ENCODE measurements at places on chromosomes 2 and 18.

- no peak for DNase-seq
Observed at GRCh38 chr2:44015239-44015638, 19.4 kb upstream of the LRPPRC start.

DNA sequence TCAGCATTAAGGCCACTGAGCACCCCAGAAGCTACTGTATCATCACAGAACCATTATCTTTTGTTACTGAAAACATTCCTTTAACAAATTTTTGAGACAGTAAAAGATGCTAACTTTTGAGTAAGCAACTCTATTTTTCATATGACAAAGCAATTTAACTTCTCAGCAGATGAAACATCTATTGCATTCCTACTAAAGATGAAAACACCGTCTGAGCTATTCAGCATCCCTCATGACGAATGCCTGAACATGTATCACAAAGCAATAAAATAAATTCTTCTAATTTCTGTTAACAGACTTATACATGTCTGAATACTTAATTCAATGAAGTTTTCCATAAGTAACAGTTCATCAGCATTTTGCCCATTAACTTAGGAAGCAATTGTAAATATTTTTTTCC is 23.9 kb downstream of the CHN1 start:
- DNase-seq, result no peak

- peak; percentile 48 for DNase-seq
Observed at GRCh38 chr2:118320658-118321057, 232.4 kb downstream of the INSIG2 start.

DNA sequence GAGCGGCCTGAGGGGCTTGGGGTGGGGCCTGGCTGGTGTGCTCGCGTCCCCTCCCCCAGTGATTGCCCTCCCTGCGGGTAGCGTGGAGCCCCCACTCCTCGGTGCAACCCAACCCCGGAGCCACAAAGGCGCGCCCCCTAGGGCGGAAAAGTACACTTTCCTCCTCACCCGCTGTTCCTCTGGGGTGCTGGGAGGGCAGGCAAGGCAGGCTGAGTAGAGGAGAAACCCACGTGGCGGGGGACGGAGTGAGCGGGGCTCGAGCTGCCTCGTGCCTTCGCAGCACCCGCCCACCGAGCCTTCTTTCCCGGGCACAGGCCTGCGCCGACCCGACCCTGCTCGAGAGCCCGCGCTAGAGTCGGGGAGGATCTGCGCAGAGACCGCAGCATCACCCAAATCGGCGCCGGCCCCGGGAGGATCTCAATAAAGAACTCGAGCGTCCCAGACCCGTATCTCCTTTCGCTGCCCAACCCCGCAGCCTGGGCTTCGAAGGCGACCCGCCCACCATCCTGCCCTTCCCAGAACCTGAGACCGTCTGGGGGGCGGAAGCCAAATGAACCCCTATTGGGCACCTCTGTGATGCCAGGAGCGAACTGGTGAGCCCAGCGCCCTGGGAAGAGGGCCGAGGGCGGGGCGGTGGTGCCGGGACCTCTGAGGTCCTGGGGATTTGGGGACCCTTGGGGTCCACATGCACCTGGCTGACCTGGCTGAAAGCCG is 1.5 kb downstream of the UCN start:
- no peak for DNase-seq

GRCh38 chr2:237295889-237296480 is 118.0 kb downstream of the COL6A3 start:
- no peak for DNase-seq

- DNase-seq, result no peak
Observed at GRCh38 chr18:22347606-22348511, 69.9 kb downstream of the CTAGE1 start.

GRCh38 chr18:62198259-62198658 is 11.2 kb downstream of the RELCH start:
- DNase-seq, result no peak

Measured in right hindlimb (tissue), 1 donor.